ENCODE measurements at places on chromosomes 5 and 9.

DNA sequence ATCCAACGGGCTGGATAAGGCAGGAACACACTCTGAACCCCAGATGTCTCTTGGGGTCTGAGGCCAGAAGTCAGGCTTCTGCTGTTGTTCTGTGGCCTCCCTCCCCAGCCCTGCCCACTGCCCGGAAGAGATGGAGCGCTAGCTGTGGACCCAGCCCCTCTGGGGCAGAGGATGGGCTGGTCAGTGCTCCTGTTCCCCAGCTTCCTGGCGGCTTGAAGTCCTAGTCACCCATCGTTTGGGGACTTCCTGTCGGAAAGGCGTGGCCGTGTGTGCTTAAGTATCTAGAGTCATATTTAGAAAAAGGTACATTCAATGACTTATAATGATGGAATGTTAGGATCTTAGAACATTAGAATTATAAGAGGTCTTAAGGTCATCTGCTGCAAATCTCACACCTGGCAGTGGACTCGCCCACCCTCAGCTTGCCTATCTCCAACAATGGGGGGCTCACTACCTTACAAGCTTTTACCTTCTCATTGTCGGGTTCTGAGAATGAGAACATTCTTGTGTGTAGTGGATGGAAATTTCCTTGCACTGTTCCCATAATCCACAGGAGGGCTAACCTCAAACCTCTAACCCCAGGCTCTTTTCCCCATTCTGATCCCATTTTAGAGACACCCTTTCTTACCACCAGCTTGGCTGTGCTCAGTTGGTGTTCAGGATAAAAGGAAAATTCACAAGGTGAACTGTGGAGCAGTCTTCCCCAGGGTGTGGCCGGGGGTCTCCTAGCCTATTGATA is 13.4 kb upstream of the AIF1L start:
- no peak for DNase-seq

GRCh38 chr9:79210541-79211243 is 361.1 kb upstream of the TLE4 start:
- no peak for DNase-seq

- DNase-seq, result no peak
Measured at GRCh38 chr9:128454991-128455390, 815 bp upstream of the ODF2 start.

DNA sequence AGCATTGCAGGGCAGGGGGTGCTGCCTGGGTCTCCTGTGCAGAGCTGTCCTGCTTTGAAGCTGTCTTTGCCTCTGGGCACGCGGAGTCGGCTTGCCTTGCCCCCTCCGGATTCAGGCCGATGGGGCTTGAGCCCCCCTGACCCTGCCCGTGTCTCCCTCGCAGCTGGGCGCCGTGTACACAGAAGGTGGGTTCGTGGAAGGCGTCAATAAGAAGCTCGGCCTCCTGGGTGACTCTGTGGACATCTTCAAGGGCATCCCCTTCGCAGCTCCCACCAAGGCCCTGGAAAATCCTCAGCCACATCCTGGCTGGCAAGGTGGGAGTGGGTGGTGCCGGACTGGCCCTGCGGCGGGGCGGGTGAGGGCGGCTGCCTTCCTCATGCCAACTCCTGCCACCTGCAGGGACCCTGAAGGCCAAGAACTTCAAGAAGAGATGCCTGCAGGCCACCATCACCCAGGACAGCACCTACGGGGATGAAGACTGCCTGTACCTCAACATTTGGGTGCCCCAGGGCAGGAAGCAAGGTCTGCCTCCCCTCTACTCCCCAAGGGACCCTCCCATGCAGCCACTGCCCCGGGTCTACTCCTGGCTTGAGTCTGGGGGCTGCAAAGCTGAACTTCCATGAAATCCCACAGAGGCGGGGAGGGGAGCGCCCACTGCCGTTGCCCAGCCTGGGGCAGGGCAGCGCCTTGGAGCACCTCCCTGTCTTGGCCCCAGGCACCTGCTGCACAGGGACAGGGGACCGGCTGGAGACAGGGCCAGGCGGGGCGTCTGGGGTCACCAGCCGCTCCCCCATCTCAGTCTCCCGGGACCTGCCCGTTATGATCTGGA is 2.7 kb downstream of the CEL start:
- no peak for DNase-seq

DNA sequence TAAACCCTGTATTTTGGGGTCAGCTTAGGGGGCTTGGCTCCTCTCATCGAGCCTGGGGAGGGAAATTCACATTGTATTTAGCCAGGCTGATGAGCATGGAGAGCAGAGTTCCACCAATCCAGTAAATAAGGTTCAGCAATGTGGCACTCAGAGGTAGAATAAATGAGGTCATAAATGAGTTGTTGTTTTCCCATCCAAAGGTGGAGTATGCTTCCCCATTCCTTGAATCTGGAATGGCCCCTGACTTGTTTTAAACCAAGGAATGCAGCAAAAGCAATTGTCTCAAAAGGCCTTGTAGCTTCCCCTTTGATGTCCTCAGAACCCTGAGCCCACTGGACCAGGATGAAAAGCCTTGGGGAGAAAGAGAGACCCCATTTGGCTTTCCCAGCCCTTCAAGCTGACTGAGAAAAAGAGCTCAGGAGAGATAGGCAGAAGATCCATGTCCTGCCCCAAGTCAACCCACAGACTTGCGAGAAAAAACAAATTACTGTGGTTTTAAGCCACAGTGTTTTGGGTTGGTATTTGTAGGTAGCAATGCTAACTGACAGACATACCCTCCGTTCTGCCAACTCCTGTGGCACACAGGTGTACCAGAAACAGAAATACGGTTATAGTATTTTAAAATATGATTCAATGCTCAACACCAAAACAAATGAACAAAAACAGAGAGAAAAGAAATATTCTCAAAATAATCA is 566.0 kb upstream of the DMAC1 start:
- DNase-seq, result no peak

DNA sequence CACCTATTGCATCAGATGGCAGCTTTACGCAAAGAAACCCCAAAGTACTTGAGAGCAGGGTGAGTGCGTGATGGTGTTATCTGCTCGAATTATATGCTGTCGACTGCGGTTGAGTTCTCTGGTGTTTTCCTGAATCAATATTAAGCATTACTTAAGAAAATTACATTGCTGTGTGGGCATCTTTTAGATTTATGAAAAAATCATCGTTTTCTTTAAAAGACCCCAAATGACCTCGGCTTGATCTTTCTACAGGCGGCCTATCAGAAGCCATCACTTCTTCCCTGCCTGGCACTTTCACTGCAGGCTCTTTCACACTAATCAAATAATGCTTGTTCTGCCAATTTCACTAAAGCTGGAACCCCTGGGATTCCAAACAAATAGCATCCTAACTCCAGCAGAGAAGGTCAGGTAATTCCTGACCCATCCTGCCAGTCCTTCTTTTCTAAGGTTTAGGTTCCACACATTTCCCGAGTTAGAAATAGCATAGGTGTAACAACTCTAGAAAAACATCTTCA is 1.7 kb downstream of the UBE2QL1 start:
- DNase-seq, result no peak

GRCh38 chr9:81729135-81729534 is 39.8 kb upstream of the TLE1 start:
- DNase-seq, result no peak

DNA sequence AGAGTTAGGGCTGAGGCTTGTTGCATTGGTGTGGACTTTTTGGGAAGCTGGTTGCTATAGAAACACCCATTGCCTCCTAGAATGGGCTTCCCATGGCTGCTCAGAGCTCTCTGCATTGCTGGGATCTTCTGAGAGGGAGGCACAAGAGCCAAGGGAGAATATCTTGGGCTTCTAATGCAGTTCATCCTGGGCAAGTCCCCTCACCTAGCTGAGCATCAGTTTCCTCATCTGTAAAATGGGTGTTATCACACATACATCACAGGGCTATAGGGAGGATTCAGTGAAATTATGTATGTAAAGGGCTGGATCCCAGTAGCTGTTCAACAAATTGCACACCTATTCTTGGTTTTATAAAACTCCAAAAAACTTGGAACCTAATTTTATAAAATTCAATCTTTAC is 106.1 kb upstream of the ALDH1B1 start:
- DNase-seq, result no peak

DNA sequence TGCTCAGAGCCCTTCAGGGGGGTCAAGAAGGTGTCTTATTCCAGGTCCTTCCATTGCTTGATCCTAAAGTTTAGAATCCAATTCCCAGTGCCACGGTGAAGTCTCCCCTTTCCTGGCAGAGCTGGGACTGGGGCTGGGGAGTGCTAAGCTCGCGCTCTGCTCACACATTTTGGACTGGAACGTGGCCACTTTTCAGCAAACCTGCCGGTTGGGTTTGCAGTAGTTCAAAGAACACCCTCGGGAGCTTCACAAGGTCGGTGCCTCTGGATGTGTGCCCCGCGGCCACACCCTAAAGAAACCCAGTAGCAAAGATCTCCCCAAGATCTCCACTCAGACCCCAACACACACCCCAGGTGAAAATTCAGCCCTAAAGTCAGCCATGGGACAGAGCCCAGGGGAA is at the start of gene C9orf152:
TSS of gene C9orf152 (minus strand) at position 129 of the 400 bp plus-strand sequence. CDS start 580 bp downstream, outside the sequence.
- DNase-seq, result no peak

DNA sequence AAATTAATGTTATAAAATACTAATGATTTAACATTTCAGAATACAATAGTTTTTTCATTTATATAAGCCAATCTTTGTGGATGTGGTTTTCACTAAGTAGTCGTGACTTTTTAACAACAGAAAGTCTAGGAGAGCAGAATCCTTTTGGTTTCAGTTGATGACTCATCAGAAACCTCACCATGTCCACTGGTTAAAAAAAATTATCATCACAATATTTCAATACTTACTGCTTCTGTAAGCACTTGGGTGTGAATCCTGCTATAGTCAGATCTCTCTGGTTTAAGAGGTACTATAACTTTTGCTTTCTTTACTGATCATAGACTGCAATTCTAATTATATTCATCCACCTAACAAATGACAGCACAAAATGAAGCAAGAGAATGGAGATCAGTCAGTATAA is 77.2 kb downstream of the MRPS30 start:
- no peak for DNase-seq

- no peak for DNase-seq
Measured at GRCh38 chr5:156121234-156121633, 205.7 kb upstream of the SGCD start.

GRCh38 chr5:10743526-10743925 is 17.5 kb downstream of the DAP start:
- no peak for DNase-seq

GRCh38 chr5:75368391-75368790 is 31.4 kb downstream of the HMGCR start:
- no peak for DNase-seq

DNA sequence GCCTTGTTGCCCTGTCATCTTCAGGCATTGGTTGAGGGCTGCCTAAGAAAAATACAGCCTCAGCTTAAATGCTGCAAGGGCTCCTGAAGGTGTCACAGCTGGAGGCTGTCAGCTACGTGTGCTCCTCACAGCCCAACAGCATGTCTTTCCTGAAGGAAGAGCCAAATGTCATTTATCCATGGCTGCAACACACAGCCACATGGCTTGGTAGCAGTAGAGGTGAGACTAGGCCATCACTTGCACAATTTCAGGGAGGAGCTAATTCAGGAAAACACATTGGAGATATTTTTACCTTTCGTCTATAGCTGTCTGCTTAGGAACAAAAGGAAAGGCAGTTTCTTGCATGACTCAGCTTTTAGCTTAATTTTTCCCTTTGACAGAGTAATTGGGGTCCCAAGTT is 260.7 kb downstream of the SYK start:
- DNase-seq, result no peak

GRCh38 chr9:80052830-80053229 is 481.1 kb downstream of the TLE4 start:
- no peak for DNase-seq

- DNase-seq, result no peak
Measured at GRCh38 chr9:110997847-110998246, 40.4 kb downstream of the LPAR1 start.

DNA sequence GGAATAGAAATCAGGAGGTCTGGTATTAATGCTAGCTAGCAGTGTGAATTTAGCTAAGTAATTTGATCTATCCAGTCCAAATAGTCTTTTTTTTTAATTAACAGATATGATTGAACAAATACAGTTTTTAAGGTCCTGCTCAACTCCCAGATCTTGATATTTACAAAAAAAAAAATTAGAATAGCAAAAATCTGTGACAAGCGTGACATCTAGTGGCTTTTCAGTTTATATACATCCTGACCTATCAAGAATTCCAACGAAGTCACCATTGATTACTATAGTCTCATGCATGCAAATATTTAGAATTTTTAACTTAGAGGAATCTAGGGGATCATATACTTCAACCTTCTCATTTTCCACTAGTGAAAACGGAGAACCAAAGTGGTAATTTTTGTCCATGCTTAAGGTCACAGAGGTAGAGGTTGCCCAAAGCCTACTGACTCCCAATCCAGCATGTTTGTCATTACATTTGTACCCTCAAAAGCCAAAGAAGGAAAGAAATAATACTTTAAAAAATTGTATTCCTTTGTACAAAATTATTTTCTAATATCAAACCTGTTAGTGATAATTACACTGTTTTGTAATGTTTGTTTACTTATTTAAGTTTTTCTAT is 17.6 kb upstream of the TARS1 start:
- DNase-seq, result no peak

DNA sequence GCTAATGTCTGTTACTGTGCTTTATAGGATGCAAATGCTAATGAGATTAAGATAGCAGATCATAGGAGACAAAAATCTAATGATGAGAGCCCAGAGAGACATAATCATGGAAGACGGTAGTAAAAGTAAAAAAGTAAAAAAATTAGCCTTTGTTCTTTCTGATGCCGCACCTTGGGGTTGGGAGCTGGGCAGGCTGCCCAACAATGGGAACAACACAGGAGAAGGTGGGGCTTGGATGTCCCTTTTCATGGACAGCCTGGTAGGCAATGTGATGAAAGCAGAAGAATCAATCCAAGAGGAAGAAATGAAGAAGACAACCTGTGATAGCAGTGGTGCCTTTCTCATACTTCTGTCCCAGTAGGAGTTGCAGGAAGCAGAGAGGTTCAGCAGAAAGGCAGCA is 57.2 kb downstream of the RAB14 start:
- no peak for DNase-seq

Measured in stimulated activated CD8-positive, alpha-beta memory T cell treated with anti-CD3 and anti-CD28 coated beads, Interleukin-15, amount 100 ng/mL, for 24 hours (primary cell).